ENCODE measurements at places on chromosomes 16 and 17.

GRCh38 chr17:37391146-37391545 is 15.4 kb downstream of the C17orf78 start:
- DNase-seq: no peak

DNA sequence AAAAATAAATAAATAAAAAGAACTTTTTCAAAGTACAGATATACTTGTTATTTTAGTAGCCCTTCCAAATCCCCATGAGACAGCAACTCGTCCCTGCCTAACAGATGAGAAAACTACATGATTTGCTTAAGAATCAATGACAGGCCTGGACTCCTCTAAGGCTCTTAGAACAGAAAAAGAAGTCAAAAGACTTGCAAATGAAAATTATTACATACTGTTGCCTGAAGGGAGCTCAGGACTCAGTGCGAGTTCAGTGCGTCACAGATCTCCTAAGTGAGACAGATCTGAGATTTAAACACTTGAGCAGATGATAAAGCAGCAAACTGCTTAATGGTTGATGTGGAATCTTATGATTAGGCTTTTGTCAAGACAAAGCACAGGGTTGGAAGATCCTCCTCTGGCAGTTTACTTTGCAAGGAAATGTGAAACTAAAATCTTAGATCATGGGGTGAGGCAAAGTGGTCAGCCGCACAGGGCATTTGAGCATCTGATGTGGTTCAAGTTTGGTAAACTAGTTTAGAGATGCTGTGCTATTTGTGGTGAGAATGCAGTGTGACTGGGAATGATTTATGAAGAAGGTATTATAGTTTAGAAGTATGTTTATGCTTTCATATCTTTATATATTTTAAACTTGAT is 138.1 kb downstream of the TRIM37 start:
- DNase-seq: no peak

GRCh38 chr17:79028496-79029326 is 4.7 kb downstream of the C1QTNF1 start:
- DNase-seq: no peak

DNA sequence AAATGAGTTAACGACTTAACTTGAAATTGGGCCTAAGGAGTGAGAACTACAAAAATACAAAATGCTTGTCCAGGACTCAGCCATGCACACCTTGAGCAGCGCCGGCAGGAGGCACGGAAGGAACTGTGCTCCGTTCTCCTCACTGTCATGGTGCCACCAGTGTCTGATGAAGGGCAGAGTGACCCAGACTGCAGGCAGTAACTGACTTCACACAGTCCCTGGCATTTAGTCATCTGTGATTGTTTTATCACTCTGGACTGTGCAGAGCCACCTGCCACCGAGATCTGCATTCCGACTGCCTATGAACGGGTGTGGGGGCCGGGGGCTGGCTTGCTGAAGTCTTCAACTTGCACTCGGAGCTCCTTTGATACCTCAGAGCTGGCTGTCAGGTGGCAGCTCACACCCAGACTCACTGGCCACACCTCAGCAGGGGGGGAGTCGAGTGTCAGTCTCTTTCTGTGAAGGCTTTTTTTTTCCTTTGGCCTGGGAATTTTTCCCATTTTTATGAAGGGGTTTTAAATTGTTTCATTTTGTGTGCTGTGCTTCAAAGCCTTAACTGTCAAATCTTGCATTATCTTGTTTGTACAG is 20.2 kb upstream of the ENDOV start:
- no peak for DNase-seq

DNA sequence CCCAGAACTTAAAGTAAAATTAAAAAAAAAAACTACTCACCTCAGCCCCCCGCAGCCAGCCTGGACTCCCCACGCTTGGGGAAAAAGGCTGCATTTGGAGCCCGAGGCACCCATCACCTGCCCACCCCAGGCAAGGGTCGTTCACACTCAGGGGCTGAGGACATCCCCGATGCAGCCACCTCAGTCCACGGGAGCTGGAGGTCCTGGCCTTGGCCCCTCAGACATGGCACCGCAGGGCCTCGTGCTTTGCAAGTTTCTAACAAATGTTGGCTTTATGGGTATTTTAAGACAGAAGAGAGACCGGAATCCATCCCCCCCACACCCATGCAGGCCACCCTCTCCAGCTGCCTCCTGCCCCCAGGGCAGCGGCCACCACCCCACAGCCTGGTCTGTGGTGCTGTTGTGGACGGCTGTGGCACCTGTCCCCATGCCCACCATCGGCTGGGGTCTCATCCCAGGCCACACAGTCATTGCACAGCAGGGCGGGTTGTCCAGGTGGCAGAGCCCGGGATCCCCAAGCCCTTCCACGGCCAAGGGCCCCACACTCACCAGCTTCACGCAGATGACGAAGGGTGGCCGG is 116.4 kb upstream of the ZNF750 start:
- DNase-seq: no peak

DNA sequence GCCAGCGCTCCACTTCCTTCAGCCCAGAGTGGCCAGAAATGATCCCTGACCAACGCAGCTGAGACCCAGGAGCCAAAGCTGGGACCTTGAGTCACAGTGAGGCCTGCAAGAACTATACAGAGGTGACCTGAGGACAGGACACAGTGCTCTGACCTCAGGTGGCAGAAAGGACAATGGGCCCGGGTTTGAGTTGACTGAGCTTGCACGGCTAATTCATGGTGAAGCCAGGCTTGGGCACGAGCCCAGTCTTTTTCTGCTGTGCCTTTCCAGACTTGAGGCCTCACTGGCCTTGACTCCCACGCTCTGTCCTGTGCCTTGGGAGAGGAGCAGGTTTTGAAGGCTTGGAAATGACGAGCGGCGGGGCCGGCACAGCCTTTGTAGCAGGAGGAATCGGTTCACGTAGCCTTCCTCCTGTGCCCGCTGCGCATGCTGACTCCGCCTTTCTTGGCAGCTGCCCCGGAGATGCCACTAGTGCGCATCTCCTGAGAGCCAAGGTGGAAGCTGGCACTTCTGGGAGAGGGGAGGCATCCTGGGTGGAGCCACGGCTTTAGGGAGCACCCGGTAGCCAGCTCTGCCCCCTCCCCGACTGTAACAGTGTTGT is 34.9 kb downstream of the NDEL1 start:
- DNase-seq: no peak

DNA sequence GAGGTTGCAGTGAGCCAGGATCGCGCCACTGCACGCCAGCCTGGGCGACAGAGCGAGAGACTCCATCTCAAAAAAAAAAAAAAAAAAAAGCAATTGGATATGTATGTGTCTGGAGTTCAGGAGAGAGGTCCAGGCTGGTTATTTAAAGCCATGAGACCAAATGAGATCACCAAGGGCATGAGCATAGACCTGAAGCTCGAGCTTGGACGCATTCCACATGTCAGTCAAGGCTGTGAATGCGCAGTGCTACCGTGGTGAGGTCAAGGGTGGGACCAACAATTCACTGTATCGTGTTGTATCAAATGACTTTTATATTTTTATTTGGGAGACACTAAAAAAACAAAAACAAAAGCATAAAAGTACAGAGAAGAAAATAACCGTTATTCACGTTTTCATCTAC is 29.1 kb upstream of the SPNS2 start:
- DNase-seq: no peak

DNA sequence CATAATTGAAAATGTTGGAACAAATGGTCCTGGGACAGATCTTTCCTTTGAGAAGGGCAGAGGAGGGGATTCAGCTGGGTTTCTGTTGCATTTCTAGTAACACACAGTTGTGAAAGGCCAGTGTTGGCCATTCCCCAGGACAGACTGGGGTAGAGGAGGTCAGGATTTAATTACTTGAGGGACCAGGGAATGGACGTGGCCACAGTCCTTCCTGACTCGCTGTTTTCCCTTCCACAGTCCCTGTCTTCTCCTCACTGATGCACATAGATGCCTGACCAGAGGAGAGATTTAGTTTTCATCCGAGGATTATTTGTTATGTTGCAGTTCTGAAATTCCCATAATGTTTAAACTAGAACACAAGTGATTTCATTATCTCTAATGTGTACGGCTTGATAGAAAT is 25.2 kb upstream of the HEATR6 start:
- DNase-seq: no peak

DNA sequence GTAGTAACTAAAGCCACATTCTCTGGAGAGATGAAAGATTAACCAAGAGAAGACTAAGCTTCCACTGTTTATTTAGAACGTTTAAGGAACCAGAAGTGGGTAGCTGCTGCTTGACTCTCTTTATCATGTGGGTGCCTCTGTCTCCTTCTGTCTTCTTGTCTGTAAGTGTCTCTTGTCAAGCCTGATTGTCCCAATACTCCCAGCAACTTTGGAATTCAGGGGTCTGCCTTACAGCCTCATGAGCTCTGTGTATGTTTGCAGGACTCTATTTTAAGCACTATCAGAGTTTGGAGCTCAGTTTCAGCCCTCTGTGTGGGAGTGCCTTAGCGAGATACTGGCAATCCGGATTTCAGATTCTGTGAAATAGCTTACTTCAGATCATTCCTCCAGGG is 29.3 kb upstream of the SPACA3 start:
- no peak for DNase-seq

DNA sequence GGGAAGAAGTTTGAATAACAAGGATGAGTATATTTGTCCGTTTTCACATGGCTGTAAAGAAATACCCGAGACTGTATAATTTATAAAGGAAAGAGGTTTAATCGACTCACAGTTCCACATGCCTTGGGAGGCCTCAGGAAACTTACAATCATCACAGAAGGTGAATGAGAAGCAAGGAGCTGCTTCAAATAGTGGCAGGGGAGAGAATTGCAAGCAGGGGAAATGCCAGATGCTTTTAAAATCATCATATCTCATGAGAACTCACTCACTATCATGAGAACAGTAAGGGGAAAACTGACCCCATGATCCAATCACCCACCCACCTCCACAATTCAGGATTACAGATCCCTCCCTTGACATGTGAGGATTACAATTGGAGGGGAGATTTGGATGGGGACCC is 212.8 kb upstream of the CDH8 start:
- DNase-seq: no peak

DNA sequence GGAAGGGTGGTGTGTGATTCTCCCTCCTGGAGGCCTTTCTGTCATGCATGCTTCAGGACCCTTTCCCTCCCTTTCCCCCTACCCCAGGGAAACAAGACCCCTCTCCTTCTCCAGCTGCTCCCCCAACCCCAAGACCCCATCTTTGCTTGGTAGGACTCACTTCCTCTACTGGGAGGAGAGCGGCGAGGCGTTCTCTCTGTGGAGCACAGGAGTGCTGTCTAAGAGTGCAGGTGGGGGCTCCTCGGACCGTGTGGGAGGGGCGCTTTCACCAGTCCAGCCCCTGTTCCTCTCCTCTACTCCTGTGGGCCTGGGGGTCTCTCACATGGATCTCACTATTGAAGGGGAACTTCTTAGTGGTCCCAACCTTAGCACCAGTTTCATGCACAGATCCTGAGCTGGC is 456.1 kb upstream of the ASIC2 start:
- DNase-seq: no peak

DNA sequence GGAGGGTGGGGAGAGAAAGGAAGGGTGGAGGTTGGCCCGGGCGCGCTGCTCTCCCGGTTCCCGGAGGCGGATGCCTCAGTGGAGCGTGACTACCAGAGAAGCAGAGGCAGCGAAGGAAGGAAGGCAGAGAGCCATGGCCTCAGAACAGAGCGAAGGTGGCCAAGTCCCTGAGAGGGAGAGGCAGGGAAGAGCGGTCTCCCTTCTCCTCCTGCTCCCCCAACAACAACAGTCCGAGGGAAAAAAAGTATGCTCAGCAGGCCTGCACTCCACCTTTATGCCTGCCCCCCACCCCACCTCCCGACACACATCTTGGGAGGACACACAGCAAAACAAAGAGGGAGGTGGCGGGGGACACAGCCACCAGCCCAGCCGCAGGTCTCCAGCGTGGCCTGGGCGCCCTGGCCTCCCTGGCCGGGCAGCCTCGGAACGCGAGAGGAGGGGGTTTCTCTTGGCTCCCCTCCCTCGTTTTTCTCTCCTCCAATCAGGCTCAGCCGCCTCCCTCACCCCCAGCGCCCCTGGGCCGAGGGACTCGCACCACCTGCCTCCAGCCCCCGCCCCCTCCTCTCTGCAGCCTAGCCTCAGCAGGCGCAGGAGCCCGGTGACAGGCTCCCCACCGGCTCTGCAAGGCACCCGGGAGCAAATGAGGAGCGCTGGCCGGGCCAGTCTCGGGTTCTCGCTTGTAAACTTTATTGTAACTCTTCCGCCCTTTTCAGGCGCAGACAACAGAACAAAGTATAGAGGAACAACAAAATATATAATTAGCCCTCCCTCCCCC is 1.1 kb upstream of the HOXB7 start:
- DNase-seq: no peak

DNA sequence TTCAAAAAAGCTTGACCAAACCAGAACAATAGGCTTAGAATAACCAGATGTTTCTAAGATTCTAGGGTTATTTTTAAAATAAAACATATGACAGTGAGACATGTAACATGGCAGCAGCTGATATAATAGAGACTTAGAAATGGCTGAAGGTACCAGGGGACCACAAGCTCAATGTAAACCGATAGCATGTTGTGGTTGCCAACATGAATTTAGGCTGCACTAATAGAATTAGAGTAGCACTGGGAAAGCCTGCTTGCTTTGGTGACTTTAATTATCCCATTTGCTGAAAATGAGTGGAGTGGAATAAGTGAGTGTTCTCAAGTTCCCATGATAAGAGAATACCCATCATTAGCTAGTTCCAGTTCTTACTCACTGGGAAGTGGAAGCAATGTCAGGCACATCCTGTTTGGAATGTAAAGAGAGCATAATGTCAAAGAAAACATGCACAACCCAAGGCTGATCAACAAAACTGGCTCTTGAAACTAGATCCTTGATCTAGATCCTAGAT is 621.2 kb upstream of the CDH5 start:
- DNase-seq: no peak

- no peak for DNase-seq
Observed at GRCh38 chr17:56913353-56913866, 439 bp downstream of the TRIM25 start.

DNA sequence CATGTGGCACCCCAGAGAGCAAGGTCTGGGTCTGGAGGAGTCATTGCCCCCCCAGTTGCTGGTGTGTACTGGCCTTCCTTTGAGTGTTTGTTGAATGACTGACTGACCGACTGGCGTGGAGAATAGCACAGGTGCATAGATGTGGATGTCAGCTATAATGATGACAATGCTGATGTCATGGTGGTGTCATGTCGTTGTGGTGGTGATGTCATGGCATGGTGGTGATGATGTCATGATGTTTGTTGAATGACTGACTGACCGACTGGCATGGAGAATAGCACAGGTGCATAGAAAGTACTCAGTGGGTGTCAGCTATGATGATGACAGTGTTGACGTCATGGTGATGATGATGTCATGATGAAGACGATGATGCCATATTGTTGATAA is 22.1 kb downstream of the TMEM114 start:
- no peak for DNase-seq

GRCh38 chr16:3127745-3128144 is 7.1 kb upstream of the ZNF213 start:
- no peak for DNase-seq

- DNase-seq: peak; percentile 66
Observed at GRCh38 chr17:4709794-4710692, at the start of gene ARRB2. Gene ARRB2, plus strand, starts transcription at chr17:4710632. Its CDS starts 90 bp downstream, at chr17:4710722.

Measured in AML-193 (cell line).